ENCODE measurements at places on chromosomes 6 and 20. TPM values are rescaled to one million over a fixed set of nuclear protein-coding genes. Genes with fewer than 3 reads are reported as not detected.

FERMT1 gene
- total RNA-seq = 7.1 TPM

DNA sequence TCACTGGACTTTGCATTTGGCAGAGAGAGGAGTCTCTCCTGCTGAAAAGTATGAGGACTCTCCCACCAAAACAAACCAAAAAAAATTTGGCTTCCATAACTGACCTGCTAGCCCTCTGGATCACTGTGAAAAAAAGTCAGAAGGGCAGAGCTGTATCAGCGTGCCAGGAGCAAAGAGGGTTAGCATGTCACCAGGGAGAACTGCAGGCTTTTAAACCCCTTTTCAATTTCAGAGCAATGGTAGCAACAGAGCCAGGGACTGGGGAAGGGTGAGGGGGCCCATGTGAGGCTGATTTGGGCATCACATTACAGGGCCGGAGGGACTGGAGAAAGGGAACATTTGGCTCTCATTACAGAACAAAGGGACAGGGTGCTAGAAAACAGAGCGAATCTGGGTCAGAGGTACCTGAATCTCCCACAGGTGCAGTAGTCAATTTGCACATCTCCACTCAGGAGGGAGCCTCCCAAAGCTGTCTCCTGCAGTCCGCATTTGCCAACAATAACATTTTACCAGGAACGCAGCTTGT lies 185.7 kb upstream of the EYA4 start:
- DNase-seq = no peak

GRCh38 chr6:40586369-40587201 lies 579 bp downstream of the LRFN2 start:
- DNase-seq = no peak

DNA sequence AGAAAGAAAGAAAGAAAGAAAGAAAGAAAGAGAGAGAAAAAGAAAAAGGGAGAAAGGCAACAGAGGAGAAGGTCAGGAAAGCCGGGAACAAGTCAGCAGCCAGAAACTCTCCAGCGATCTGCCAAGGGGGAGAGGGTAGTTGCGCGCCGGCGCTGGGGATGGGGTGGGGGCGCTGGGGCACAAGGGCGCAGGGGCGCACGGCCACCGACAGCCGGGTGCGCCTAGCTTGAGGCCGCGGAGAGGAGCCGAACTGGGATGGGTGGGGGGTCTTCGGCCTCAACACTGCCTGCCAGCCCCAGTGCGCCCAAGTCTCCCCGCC lies 533 bp upstream of the RSPO3 start:
- no peak for DNase-seq

DNA sequence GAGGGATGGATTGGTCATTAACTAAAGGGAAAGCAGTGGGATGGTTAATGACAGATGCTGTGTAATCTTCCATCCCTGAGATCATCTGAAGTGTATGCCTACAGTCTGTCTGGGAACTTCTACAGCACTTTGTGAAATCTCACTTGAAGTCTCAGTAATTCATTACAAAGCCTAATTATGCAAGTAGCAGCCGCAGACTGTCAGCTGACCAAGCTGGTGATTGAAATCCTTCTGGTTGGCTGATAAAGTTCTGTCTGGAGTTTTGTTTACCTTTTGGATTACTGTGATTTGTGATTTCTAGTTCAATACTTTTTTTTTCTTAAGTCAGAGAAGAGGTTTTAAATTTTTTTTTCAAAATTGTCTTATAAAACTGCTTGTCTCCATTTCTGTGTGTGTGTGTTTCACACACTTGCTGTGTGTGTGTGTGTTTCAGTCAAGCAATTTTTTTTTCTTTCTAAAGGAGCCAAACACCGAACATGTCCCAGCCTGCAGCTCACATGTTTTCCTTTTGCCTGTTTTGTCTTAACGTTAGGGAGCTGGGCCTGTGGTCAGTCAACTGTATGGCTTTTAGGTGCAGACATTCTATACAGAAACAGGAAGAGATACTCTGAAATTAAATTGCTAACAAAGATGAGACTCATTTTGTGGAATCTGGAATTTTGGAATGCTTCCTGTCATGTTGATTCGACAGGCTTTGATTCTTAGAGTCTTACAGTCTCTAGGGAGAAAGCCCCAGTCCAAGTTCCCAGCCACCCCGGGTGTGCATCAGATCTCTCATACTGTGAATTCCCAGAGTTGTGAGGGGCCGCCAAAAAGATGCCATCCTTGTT lies 28.5 kb upstream of the ADGRF4 start:
- no peak for DNase-seq

KCNK5 gene
- 10.1 TPM for total RNA-seq
